ENCODE measurements at places on chromosomes 1 and 21.

DNA sequence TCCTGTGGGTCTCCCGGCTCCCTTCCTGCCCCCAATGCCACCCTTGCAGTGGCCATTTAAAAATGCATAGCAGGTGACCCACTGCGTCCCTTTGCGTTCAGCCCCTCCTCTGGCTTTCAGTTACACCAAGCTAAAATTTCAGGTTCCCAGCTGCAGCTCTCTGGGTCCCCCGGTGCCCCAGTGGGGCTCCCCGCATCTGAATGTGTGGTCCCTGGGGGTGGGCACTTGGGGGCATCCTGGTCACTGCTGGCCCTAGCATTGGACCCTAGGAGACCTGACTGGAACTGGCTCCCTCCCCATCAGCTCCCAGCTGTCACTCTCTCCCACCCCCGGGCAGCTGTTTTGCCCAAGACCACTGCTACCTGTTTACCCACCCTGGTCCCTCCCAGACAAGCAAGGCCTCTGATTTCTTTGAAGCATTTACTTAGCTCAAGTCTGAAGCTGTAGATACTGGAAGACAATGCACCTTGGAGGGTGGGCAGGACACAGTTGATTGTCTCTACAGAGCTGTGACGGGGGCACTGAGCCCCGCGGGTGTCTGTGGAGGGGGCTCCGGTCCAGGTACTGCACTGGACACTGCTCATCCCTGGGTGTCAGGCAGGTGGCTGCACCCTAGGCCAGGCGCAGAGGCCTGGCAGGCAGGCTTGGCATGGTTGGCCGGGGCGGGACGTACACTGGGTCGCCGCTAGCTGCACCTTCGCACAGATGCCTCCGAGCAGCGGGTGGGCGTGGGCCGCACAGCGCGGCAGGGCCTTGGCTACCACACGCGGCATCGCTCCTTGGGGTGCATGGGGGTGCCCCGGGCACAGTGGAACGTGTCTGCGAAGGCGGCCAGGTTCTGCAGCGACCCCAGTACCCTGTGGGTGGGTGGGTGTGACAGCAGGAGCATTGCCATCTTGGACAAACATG is 3.9 kb downstream of the PRXL2B start:
- no peak for DNase-seq

- DNase-seq = no peak
These were observed 668 bp downstream of the RNF11 start for GRCh38 chr1:51236531-51237350.

DNA sequence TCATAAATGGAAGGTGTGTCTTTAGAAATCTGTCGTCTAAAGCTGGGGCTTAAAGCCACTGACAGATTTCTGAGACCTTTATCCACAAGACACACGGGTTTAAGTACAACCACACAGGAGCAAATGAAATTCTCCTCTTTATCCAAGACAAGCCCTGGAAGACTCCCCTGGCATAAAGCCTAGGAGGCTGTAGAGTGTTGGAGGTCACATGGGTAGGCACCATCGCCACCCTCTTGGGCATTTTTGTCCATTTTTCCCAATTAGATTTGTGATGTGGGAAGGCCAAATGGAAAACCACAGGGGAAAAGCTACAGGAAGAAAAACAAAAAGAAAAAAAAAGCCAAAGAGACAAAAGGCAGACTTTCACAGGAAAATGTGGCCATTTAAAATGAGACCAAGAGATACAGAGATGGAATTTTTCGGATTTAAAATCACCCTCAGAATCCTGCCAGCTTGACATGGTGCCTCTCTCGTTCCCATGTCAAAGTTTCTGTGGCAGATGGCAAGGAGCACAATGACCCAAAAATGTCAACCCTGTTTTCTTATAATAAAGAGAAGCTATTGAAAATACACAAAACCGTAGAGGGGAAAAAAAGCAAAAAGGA is 91.9 kb downstream of the PLD5 start:
- DNase-seq = no peak

- DNase-seq = no peak
These were observed 1.0 kb upstream of the PIGV start for GRCh38 chr1:26786437-26787380.

DNA sequence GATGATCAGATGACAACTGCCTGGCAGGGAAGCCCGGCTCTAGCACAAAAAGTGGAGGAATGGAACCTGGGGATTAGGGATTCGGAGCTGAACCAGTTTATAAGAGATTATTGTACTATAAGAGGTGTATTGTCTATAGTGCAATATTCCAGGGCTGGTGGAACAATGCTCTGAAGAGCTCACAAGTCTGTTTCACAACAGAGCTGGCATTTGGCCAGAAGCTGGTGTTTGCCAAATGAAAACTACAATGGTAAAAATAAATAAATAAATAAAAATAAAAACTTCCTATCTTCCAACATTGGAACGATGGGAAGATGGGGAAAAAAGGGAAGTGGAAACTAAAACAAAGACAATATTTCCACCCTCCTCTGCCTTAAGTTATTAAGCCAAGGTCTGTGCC is 73.5 kb downstream of the CHODL start:
- DNase-seq = no peak

Measured in kidney epithelial cell (primary cell).